ENCODE measurements at places on chromosomes 3 and 15.

- no peak for DNase-seq
Measured at GRCh38 chr3:152258448-152259393, 10.0 kb upstream of the MBNL1 start.

DNA sequence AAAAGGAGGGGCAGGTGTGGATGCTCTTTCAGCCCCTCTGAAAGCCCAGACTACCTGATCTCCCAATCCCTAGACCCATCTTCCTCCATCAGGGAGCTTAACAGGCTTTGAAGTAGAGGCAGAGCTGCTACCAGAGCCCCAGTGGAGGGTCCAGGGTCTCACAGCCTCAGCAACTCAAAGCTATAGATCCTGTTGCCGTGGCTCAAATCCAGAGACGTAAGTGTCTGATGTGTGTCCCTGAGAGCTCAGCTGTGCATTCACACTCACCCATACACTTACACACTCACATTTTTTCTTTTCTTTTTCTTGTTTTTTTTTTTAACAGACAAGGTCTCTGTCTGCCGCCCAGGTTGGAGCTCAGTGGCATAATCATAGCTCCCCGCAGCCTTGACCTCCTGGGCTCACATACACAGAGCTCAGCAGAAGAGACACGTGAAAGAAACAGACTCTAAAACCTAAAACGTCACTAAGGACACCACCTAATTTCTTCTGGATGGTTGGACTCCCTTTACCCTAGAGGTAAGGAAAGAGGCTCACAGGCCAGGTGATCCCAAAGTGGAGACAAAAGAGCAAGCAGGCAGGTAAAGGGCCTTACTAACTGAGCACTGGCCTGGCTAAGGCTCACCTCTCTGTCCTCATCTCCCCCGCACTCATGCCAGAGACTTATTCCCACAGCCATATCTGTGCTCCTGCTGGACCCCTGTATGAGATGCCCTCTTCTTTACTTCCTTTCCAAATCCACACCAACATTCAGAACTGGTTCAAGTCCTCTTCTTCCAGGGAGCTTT lies 80.7 kb downstream of the SCN11A start:
- no peak for DNase-seq

DNA sequence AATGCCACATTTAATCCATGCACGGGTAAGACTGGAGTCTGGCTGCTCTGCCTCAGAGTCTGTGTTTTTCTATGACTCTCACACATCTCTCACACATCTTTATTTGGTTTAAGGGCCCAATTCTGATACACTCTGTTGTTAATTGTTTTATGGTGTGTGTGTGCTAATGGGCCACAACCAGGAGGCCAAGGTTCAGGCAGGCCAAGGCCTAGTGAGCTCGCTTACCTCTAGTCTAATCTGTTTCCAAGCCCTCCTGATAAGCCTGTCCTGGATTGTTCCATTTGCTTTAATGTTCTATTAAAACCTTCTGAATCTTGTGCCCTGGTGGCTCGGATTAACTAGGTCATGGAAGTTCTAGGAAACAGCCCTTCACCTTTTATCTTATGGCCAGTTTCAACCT lies 445.4 kb upstream of the DPH6 start:
- no peak for DNase-seq

- no peak for DNase-seq
Measured at GRCh38 chr15:100601617-100602063, 344 bp downstream of the LINS1 start.

GRCh38 chr3:193978486-193978885 lies 157.5 kb upstream of the HES1 start:
- DNase-seq, result no peak

DNA sequence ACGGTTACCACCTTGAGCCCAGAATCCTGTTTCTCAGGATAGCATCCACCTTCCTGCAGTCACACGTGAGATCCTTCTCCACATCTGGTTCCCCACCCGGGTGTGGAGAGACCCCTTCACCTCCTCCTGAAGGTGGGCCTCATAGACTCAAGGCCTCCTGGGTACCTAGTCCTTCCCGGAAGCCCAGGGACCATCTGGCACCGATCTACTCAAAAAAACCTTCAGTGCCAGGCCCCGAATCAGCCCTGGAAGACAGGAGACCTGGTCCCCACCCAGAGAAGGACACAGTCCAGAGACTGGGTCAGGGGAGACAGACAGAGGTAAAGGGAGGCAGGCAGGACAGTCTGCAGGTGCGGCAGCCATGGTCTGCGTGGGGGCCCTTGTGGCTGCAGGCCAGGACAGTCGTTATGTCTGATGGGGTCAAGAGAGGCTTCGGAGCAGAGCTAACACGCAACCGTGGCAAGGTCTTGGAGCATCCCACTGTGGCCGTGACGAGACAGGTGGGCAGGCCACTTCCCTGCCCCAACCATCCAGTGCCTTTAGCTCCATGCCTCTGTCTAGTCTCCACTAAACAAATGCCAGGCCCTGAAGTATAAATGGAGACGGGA lies 112.2 kb upstream of the ABHD17C start:
- DNase-seq, result no peak

GRCh38 chr15:77173487-77173886 lies 102.6 kb upstream of the TSPAN3 start:
- DNase-seq, result no peak

DNA sequence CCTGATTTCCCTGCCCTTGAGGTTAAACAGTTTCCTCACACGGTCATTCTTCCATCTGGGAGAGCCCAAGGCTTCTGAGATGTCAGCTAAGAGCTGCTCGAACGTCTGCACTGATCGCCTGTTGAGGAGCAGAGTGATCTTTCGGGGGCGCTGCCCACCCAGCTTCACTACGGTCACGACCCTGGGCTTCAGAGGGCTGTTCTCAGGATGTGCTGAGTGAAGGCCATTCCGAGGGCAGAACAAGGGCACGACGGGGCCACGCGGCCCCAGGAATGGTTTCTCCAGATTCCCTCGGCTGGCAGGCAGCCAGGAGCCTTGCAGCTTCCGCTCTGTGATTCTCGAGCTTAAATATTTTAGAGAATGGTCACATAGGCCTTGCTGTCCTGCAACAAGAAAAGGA lies 25.7 kb downstream of the DCLK3 start:
- no peak for DNase-seq

DNA sequence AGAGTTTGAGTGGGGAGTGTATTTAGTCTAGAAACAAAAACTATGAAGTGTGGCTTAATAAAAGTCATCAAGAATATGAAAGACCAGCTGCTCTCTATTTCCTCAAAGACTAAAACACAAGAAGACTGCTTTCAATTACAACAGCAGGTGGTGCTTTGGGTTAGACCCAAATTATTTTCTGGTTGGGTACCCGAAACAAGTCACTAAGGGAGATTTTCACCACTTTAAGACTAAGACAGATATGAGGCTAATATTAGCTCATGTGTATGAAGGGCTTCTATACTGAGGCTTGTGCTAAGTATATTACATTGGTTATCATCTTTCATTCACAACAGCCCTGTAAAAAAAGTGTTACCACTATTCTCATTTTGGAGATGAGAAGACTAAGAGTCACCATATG lies 43.1 kb downstream of the COL8A1 start:
- no peak for DNase-seq

DNA sequence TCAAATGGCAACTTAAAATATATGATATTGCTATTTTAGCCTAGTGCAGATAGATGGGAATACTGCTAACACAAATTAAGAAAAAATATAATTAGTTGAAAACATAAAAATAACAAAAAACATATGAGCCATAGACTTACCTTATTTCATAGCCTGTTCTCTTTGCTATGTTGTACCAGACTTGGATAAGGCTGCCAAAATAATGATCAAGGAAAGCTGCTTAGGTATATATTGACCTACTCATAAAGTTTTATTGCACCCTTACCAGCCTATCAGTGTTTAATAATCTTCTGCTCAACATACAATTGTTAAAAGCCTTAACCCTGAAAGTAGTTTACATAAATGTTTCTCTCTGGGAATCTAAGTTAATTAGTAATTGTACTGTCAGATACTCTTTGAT lies at the start of gene SI:
SI (minus strand) TSS at position 204 of the 400 bp plus-strand sequence. CDS start 2,484 bp downstream, outside the sequence.
- no peak for DNase-seq

GRCh38 chr15:70792171-70792573 lies 28.8 kb upstream of the UACA start:
- DNase-seq, result no peak

GRCh38 chr15:81085213-81085612 lies 48.9 kb upstream of the CFAP161 start:
- no peak for DNase-seq

DNA sequence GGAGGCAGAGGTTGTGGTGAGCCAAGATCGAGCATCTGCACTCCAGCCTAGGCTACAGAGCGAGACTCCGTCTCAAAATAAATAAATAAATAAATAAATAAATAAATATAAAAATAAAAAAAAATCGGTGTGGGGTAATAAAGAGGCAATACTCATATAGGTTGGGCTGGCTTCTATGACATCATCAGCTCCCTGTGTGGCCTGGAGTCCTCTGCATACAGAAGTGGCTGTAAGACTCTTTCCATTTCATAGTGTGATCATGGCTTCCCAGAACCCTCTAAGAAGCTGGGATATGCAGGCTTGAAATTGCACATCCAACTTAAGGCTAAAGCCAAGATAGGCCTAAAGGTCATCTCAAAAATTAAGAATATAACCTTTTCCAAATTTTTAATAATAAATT lies 101.6 kb downstream of the ZIC4 start:
- no peak for DNase-seq

DNA sequence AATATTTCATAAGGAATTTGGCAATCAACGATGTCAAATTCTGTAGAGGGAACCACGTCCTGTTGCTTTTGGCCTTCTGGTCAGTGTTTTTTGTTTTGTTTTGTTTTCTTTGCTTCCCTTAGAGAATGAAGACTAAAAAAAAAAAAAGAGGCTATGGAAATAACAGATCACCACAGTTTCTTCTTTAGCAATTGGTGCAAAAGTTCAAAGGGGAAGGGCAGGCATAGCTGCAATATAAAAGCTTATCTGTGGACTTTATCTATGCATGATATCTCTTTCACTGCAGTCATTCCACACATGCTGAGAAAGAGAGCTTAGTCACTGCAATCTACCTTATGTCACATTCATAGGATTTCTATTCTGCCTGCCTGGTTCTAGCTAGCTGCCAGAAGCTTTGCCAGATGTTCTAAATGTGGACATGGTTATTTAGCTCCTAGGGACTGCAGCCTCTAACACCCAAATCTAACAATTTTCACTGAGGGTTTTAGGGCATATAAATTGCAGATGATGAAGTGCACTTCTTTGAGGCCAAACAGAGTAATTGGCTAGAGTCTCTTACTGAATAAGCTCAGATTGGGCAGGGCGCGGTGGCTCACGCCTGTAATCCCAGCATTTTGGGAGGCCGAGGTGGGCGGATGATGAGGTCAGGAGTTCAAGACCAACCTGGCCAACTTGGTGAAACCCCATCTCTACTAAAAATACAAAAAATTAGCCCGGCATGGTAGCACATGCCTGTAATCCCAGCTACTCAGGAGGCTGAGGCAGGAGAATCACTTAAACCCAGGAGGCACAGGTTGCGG lies 637.2 kb downstream of the NTRK3 start:
- no peak for DNase-seq
